ENCODE measurements at places on chromosomes 3 and 15.

- no peaks in the 10 kb centered on the region for H3K27me3 ChIP-seq
- no peak overlapping the region for H3K27ac ChIP-seq
- no peaks in the 10 kb centered on the region for H3K36me3 ChIP-seq
- no peak overlapping the region for H3K4me3 ChIP-seq
Observed at GRCh38 chr3:153768561-153769469, 352.4 kb upstream of the ARHGEF26 start.

DNA sequence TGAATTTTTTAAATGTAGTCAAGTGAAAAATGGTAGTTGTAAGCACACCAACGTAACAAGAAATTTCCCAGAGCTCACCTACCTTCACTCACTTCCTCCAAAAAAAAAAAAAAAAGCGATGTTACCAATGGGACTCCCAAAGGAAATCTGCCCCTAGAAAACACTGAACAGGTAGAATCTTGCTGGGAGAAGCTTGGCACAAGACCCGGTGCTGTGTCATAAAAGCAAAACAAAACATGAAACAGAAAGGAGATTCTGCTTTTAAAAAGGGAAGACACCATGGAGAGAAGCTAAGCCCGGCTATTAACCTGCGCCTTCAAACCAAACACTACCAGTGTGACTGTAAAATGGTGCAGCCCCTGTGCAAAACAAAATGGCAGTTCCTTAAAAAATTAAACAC, 40.5 kb downstream of the PGPEP1L start:
- no peaks in the 10 kb centered on the region for H3K27me3 ChIP-seq
- DNase-seq = no peak
- no peak overlapping the region for H3K27ac ChIP-seq
- H3K36me3 ChIP-seq = peaks cover 13% of the 10 kb centered on the region
- H3K4me1 ChIP-seq = no peaks in the 10 kb centered on the region
- no peak overlapping the region for H3K4me3 ChIP-seq

GRCh38 chr3:72582211-72582878, 265.9 kb downstream of the SHQ1 start:
- H3K27ac ChIP-seq = no peak overlapping the region
- no peak overlapping the region for H3K4me3 ChIP-seq
- no peaks in the 10 kb centered on the region for H3K4me1 ChIP-seq
- no peak for DNase-seq
- H3K36me3 ChIP-seq = no peaks in the 10 kb centered on the region

- no peak overlapping the region for H3K27ac ChIP-seq
- no peaks in the 10 kb centered on the region for H3K36me3 ChIP-seq
- DNase-seq = no peak
- H3K4me3 ChIP-seq = no peak overlapping the region
- no peaks in the 10 kb centered on the region for H3K27me3 ChIP-seq
Observed at GRCh38 chr3:20516311-20516710, 330.3 kb upstream of the SGO1 start.

DNA sequence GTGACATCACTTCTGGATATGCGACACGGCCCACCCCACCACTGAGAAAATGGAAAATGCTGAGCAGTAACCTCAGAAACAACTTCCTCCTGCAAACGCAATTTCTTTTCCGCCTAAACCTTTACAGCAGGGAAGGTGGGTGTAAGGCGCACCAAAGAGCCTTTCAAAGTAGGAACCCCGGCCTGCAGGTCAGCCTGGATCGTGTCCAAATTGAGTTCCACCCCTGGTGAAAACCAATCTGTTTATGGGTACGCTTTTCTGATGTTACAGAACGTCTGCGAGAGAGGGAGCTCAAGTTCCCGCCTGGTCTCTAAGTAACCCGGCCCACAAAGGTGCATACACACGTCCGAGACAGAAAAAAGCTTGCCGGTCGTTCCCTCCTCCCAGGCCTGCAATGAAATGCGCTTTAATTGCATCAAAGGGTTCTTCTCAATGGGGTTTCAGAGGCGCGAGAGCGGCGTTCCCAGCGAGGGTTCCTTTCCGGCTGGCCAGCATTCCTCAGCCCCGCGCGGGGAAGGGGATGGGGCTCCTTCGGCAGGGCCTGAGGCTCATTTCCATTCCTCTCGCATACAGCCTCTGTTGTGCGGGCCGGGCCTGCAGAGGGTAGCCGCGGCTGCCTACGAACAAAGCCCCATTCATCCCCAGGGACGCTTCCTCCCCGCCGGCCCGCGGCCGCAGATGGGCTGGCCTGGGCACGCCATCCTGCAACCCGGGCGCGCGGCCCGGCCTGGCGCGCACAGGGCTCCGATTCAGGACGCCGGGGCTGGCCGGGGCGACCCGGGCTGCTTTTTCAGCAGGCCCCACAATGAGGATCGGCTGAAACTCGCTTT, 138.1 kb downstream of the TMCO5A start:
- peak overlapping the region; percentile 93 for H3K27ac ChIP-seq
- no peaks in the 10 kb centered on the region for H3K27me3 ChIP-seq
- H3K36me3 ChIP-seq = no peaks in the 10 kb centered on the region
- DNase-seq = peak; percentile 76
